ENCODE measurements at places on chromosomes 6 and 20. TPM values are rescaled to one million over a fixed set of nuclear protein-coding genes. Genes with fewer than 3 reads are reported as not detected.

Gene BAG2
- total RNA-seq = 8.9 TPM

Gene SLC22A3
- 0.57 TPM for total RNA-seq

Gene GJA10
- total RNA-seq = not detected

Gene CD24
- 95.1 TPM for total RNA-seq

Gene TRIM31
- not detected for total RNA-seq

Gene TFAP2D
- total RNA-seq = not detected

- no peaks in the 10 kb centered on the region for H3K27me3 ChIP-seq
- H3K4me3 ChIP-seq = no peak overlapping the region
- no peaks in the 10 kb centered on the region for H3K36me3 ChIP-seq
- peaks cover 36% of the 10 kb centered on the region for H3K4me1 ChIP-seq
- peak overlapping the region; percentile 96 for H3K27ac ChIP-seq
Observed at GRCh38 chr6:14735956-14736486, 509.8 kb upstream of the JARID2 start.

- no peak overlapping the region for H3K27ac ChIP-seq
- H3K4me3 ChIP-seq = no peak overlapping the region
- no peaks in the 10 kb centered on the region for H3K27me3 ChIP-seq
Observed at GRCh38 chr6:164859816-164860215, 449.6 kb downstream of the C6orf118 start.

GRCh38 chr20:50186151-50186885 is 4.3 kb upstream of the CEBPB start:
- no peak overlapping the region for H3K27ac ChIP-seq
- no peaks in the 10 kb centered on the region for H3K36me3 ChIP-seq
- peaks cover 8% of the 10 kb centered on the region for H3K4me1 ChIP-seq
- no peak overlapping the region for H3K4me3 ChIP-seq
- H3K27me3 ChIP-seq = no peaks in the 10 kb centered on the region
- DNase-seq = peak; percentile 33

DNA sequence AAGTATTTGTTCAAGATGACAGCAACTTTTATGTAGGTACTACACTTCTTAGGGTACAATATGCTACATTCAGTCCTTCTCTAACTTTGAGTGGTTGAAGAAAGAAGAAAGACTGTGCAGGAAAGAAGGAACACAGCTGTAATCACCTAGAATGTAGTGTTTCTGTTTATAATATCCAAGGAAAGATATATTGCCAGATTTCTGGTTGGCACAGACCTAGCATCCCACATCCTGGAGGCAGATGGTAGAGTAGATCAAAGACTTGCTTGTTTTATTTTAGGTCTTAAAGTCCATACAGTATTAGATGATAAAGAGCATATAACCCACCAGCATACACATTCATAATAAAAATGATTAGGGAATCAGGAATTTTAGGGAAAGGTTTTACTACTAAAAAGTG is 13.3 kb upstream of the FABP7 start:
- H3K4me1 ChIP-seq = no peaks in the 10 kb centered on the region
- DNase-seq = no peak
- H3K27ac ChIP-seq = no peak overlapping the region
- H3K4me3 ChIP-seq = no peak overlapping the region
- H3K36me3 ChIP-seq = no peaks in the 10 kb centered on the region

- H3K27ac ChIP-seq = no peak overlapping the region
- no peaks in the 10 kb centered on the region for H3K4me1 ChIP-seq
- no peaks in the 10 kb centered on the region for H3K36me3 ChIP-seq
Observed at GRCh38 chr6:33172688-33173534, 19.4 kb downstream of the COL11A2 start.

DNA sequence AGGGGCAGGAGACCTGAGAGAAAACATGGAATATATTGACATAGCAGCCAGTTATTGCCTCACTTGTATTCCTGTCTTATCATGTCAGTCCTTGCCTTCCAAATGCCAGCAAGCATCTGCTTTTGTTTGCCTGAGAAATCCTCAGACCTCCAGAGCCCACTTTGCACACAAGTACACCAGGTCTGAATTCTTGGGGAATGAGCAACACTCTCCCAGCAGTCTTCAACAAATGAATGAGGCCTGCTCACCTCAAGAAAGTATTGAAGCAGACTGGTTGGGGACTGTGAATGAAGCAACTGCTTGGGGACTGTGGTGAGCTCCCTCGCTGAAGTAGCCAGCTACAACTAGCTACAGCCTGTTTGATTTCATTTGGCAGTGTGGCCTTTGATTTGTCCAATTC is 172.8 kb upstream of the SPTLC3 start:
- no peaks in the 10 kb centered on the region for H3K4me1 ChIP-seq
- no peak overlapping the region for H3K27ac ChIP-seq
- DNase-seq = no peak
- H3K4me3 ChIP-seq = no peak overlapping the region

DNA sequence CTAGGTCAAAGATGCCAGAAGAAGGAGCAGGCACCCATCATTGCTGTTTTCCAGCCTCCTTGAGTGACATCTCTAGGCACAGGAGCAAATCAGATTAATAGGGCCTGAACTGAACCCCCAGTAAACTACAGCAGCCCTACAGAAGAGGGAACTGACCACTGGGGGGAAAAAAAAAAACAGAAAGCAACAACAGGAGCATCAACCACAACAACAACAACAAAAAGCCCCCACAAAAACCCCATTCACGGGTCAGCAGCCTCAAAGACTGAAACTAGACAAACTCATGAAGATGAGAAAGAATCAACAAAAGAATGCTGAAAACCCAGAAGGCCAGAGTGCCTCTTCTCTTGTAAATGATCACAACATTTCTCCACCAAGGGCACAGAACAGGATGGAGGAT is 537.4 kb upstream of the BTBD3 start:
- DNase-seq = no peak
- H3K27me3 ChIP-seq = no peaks in the 10 kb centered on the region
- H3K27ac ChIP-seq = no peak overlapping the region
- H3K36me3 ChIP-seq = no peaks in the 10 kb centered on the region
- no peak overlapping the region for H3K4me3 ChIP-seq

DNA sequence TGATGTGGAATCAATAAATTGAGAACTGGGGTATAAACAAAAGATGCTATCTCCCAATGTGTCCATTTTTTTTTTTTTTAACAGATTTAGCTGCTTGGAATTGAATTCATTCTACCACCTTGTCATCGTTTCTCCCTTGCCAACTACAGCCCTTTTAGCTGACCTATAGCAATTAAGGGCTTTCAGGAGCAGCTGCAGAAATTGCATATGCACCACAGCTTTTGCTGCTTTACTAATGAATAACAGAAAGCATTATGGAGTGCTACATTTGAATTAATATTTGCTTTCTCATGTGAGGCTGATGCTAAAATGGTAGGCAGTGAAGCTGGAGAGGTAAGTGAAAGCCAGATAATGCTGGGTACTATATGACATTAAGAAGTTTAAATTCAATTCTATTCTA is 5.7 kb downstream of the SESN1 start:
- H3K27ac ChIP-seq = no peak overlapping the region
- H3K4me3 ChIP-seq = no peak overlapping the region
- H3K27me3 ChIP-seq = no peaks in the 10 kb centered on the region
- H3K36me3 ChIP-seq = no peaks in the 10 kb centered on the region

- no peaks in the 10 kb centered on the region for H3K4me1 ChIP-seq
- no peaks in the 10 kb centered on the region for H3K27me3 ChIP-seq
- no peaks in the 10 kb centered on the region for H3K36me3 ChIP-seq
- H3K4me3 ChIP-seq = no peak overlapping the region
- no peak overlapping the region for H3K27ac ChIP-seq
Observed at GRCh38 chr20:23415555-23415954, 5.7 kb downstream of the NAPB start.

- H3K27me3 ChIP-seq = no peaks in the 10 kb centered on the region
- peak; percentile 45 for DNase-seq
- no peak overlapping the region for H3K27ac ChIP-seq
- no peak overlapping the region for H3K4me3 ChIP-seq
- peaks cover 4% of the 10 kb centered on the region for H3K4me1 ChIP-seq
Observed at GRCh38 chr6:137709424-137710236, 157.4 kb upstream of the TNFAIP3 start.
